ENCODE measurements at places on chromosomes 1 and 21. TPM values are rescaled to one million over a fixed set of nuclear protein-coding genes. Genes with fewer than 3 reads are reported as not detected.

Gene IGSF21
- total RNA-seq: not detected

Gene FAM72B
- 28.7 TPM for total RNA-seq

- DNase-seq: no peak
Observed at GRCh38 chr21:34593423-34593822, 21.5 kb downstream of the RCAN1 start.

DNA sequence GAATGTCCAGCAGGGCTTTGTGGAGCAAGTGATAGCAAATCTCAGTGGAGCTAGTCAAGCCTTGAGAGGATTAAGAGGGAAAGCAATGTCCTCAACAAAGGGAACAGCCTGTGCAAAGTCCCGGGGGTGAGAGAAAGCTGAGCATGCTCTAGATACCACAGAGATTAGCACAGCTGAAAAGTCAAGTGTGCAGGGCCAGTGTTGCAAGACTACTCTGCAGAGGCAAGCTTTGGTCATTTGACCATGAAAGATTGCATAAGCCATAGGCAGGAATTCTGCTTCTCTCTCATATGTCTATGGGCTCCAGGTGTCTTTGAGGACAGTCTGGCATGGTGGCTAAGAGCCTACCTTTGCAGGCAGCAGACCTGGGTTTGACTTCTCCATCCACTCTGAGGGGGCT, 181.0 kb upstream of the JUN start:
- DNase-seq: no peak

DNA sequence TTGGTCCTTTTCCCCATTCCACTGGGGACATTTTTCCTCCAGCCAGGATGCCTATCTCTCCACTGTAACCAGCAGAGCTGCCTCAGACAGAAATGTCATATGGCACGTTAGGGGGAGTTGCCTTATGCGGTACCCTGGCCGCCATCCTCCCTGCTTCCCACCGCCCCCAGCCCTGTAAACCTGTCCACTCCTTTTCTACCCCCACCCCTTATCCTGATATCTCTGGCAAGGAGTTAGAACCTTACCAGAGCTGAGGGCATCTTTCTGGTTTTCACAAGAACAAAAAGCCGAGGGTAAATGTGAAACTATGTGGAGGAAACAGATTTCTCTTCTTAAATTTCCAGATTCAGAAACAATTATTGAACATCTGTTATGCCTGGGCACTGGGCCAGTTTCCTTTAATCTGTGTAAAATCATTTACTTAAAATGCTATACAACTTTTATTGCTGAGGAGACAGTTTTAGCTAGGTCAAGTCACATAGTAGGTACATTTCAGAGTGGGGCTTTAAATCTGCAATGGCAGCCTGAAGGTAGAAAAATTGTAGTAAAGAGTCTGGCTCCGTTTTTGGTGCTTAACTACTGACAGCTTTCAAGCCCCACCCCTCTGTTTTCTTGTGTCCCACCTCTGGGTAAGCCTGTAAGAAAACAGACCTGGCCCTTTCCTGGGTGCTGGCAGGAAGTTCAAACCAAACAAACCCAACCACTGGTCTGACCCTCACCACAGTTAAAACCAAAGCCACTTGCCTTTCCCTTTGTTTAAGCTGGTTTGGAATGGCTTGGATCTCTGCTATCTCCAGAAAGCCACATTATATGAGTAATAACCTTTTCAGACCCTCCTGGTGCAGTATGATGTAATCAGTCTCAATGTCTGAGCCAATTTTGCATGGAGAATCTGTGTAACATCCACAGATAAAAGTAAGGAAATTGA, 319.0 kb downstream of the HHAT start:
- peak; percentile 29 for DNase-seq

GRCh38 chr1:229065613-229066012, 205.3 kb upstream of the RAB4A start:
- no peak for DNase-seq

GRCh38 chr1:200867018-200867811, 5.6 kb upstream of the GPR25 start:
- no peak for DNase-seq

- DNase-seq: no peak
Observed at GRCh38 chr1:19273106-19273843, 15.3 kb downstream of the AKR7A3 start.
